Esophagus muscularis mucosa (tissue), 4 donors: ENCODE measurements at places on chromosomes 4 and X. TPM values are rescaled to one million over a fixed set of nuclear protein-coding genes. Genes with fewer than 3 reads are reported as not detected.

DNA sequence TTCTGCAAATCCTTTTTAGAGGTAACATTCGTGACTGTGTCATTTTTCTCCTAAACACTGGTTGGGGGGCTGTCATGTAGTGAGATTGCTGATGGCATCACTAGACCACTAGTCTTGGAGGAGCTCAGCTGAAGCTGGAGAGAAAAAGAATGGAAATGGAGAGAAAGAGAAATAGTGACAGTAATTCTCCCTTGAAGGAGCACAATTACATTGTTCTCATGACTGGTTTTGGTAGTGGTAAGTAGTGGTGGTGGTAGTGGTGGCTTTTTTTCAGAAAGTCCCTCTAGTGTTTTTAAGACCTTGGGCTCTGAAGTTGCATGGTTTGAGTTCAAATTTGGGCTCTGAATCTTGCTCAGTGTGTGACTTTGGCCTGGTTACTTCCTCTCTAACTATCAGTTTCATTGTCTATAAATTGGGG is 99.8 kb downstream of the LARP7 start:
- no peaks in the 10 kb centered on the region for H3K36me3 ChIP-seq
- H3K27ac ChIP-seq = no peak overlapping the region
- no peak overlapping the region for H3K4me3 ChIP-seq
- no peaks in the 10 kb centered on the region for H3K27me3 ChIP-seq
- peak; percentile 26 for DNase-seq

DNA sequence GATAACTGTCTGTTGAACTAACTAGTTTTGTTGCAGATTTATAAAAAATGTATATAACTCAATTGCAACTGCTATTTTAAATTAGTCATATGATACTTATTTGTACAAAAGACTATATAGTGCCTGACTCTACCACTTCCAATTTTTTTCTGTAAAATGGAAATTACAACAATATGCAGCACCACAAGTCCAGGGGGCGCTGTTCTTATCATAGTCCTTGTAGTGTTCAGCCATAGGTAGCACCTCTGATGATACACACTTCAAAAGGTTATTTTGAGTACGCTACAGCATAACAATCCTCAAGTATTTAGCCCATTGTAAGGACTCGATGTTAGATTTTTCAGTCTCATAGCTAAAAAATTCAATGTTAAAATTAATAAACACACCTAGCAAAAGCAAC is 174.9 kb downstream of the CORIN start:
- no peak overlapping the region for H3K27ac ChIP-seq
- H3K4me3 ChIP-seq = no peak overlapping the region
- H3K4me1 ChIP-seq = no peaks in the 10 kb centered on the region
- no peaks in the 10 kb centered on the region for H3K27me3 ChIP-seq

DNA sequence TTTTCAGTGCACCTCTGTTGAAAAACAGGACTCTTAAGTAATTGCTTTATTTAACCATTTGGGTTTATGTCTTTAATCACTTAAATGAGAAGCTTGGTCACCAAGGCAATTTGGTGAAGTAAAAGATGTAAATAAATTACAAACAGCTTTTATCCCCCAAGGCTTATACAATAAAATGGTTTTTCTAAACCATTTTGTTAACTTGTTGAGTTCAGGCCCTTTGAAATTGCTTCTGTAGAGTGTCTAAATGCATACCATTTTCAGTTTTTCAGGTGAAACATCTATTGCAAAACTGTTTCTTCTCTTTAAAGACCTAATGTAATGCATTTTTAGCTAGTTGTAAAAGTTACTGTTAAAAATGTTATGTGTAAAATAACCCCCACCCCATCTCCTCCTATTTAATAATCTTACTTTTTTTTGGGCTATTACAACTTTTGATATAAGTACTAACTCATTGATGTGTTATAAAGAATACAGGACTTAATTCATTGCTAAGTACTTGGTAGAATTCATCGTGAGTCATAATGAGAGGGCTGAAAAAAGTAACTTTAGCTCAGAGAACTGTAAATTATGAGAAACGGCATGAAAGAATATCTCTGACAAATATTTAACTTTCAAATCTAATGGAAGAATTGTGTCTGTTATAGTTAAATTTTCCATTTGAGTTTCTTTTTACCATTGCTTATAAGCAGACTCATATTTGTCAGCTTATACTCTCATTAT is 4.5 kb downstream of the RAPGEF2 start:
- H3K27ac ChIP-seq = no peak overlapping the region
- DNase-seq = no peak
- peaks cover 58% of the 10 kb centered on the region for H3K4me1 ChIP-seq
- H3K4me3 ChIP-seq = no peak overlapping the region
- H3K27me3 ChIP-seq = no peaks in the 10 kb centered on the region

MAGEA8 gene
- total RNA-seq = not detected
